ENCODE measurements at places on chromosomes 6 and 20. TPM values are rescaled to one million over a fixed set of nuclear protein-coding genes. Genes with fewer than 3 reads are reported as not detected.

ARHGAP40 gene
- not detected for total RNA-seq

DNA sequence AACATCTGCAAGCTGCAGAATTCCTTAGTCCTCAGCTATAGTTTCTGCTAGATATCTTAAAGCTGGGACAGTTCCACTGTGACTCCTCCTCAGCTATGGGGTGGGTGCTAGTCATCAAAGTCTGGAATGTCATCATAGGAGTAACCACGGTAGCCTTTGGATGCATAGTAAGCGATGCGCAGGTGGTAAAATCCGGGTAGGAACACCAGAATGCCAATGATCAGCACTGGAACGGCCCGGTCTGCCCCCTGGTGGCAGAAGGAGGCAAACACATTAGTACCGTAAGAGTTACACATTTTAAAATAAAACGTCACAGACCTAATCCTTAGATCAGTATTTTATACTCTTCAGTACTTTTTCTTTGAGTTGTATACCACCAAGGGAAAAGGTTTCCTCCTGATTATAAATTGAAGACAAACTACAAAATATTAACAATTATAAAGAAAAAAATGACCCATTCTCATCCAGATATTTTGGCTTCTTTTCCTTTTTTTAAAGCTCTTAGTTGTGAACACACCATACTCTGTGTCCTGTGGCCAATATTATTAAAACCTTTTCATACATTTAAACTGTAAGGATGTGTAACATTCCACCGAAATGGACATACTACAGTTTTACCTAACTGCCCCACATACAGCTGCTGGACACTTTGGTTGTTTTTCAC, 18.9 kb downstream of the PCNA start:
- peak; percentile 64 for DNase-seq

DNA sequence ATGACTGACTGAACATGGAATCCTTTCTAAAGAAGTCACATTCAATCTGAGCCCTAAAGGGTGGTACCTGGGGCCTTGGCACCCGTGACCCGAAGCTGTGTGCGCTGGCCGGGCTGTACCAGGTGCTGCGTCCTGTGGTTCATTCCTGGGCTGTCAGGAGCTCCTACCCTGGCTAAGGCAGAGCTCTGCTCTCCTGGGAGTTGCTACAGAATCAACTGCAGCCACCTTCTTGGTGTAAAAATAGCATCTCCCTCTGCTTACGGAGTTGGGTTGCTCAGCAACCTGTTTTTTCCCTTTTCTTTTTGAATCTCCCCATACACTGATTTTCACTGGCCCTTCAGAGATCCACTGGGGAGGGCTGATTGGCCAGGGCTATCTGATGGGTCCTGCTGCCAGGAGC, 236.6 kb upstream of the PDE10A start:
- DNase-seq: no peak

DNA sequence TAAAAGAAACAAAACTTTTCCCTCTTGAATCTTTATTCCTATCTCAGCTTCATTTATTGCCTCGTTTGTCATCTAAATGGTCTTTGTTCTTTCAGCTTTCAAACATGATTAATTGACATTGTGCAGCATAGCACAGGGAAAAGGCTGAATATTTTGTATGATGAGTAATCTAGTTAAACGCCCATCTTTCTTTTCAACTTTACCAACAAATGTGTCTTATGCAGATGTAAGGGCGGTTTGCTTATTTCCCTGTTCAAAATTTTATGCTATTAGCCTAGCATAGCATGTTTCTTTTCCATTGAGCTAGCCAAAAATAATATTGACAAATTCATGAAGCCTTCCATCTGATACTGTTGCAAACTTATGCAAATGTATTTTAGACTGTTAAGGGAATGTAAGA, 176.4 kb upstream of the AKAP12 start:
- DNase-seq: no peak

DNA sequence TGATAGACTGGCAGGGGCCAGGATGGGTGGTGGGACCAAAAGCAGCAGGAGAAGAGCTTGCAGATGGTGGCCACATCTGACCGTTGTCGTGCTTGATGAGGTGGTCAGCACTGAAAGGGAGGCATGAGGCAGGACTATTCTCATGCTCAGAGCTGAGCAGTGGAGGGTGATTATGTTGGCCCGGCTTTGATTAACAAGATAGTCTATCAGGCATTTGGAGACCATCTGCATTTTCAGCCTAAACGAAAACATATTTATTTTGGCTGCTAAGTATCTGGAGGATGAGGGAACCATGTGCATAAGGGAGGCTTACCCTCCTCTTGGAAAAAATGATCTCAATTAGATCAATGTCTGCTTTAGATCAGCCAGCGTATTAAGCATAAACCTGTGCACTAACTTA, 141.6 kb upstream of the KCNK16 start:
- DNase-seq: no peak

DNA sequence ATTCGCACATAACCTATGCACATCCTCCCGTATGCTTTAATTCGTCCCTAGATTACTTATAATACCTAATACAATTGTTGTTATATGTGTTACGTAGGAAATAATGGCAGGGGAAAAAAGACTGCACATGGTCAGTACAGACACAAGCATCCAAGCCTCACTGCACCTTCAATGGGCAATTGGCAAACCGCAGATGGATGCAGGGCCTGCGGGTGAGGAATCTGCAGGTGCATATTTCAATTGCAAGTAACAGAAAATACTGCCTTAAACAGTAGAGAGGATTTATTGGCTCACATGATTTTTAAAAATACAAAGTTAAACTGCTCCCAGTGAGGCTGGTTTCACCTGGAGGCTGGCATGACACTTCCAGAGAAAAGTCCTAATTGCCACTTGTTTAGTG, 142.1 kb upstream of the MLN start:
- no peak for DNase-seq

PHACTR3 gene
- not detected for total RNA-seq

DST gene
- total RNA-seq: 8.8 TPM

GRCh38 chr6:6781172-6781872, 192.8 kb downstream of the LY86 start:
- no peak for DNase-seq

LCA5 gene
- 0.23 TPM for total RNA-seq

DNA sequence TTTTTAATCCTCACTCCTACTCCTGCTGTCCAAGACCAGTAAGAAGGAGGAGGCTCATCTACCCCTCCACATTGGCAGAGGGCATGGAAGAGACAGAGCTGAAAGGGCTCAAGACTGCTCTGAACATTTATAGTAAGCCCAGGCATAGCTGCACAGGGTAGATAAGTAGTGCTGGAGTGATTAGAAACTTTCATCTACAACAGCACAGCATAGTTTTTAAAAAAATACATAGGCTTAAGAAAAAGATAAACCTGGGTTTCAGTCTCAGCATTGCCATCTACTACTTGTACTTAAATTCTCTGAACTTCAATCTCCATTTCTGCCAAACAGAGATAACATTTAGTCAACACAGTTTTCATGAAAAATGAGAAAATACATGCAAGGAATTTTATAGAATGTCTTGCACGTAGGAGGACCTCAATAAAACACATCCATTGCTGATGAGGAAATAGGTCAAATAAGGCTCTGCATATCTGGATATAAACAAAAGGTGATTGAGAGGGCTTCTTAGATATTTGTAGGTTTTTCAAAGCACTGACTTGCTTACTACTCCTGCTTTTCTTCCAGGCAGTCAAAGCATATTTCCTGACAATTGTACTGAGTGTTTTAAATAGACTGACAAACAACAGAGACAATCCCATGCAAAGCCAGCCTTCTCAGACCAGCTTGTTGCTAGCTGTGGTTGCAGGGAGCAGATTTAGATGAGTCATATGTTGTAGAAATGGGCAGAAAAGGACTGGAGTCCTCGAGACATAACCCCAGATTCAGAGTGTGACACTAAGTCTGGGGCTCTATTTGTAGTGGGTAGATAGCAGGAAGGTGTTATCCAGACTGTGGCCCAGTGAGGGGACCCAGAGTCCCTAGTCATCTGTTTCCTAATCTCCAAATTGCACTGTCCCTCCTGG, 107.4 kb upstream of the TAB2 start:
- no peak for DNase-seq

ABT1 gene
- total RNA-seq: 34.8 TPM

TREML2 gene
- 0.39 TPM for total RNA-seq

- DNase-seq: no peak
These were observed 317.2 kb upstream of the CDYL start for GRCh38 chr6:4459032-4459431.

UNC93A gene
- not detected for total RNA-seq

DNA sequence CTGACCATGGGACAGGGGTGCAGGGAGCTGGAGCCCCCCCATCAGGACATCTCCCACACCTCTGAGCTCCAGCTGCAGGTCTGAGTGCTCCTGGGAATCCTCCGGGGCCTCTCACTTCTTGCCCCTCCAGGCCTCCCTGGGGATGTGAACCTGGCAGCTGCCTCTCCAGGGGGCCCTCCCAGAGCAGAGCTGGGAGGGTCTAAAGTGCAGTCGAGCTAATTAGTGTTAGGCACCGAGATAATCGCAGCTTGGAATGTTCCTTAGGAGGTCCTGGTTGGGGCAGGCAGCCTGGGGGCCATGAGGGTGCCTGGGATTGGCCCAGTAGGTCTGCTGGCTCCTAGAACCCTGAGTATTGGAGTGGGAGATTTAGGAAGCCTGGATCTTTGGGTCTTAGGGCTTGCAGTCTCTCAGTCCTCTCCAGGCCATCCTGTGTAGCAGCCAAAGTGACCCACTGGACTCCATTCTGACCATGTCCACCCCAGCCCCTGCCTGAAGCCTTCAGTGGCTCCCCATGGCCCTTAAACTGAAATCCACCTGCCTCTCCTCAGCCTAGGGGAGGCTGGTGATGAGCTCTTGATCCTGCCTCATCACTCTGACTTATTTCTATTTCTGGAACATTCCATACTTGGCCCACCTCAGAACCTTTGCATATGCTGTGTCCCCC, 26.0 kb downstream of the CEBPB start:
- no peak for DNase-seq

OLIG3 gene
- total RNA-seq: not detected

GRCh38 chr20:49694450-49695071, 19.1 kb downstream of the B4GALT5 start:
- DNase-seq: no peak

FABP7 gene
- not detected for total RNA-seq

PRSS35 gene
- 0.39 TPM for total RNA-seq

- no peak for DNase-seq
These were observed 118.1 kb downstream of the TOX2 start for GRCh38 chr20:44032583-44033331.

OR2J3 gene
- not detected for total RNA-seq

DNA sequence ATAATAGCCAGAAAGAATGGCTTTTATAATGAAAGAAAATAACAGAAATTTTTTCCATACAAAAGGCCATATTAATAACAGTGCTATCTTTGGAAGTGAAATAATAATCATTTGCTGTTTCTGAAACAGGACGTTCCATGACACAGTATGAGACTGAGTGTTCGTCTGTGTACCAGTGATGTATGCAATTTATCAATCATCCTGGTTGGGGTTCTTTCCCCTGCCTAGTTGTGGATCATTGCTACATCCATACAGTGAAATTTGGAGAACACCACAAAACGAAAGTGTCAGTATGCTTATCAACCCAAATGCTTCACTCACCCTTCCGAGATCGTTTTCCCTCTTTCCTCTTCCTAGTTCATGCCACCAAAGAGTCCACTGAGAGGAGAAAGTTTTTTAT, 151.4 kb upstream of the PRDM1 start:
- no peak for DNase-seq

- DNase-seq: no peak
These were observed 134.2 kb downstream of the MRPL14 start for GRCh38 chr6:43992783-43993644.

HCK gene
- 1.3 TPM for total RNA-seq

Data from CD4-positive, alpha-beta memory T cell (primary cell).